ENCODE measurements at places on chromosomes 2 and 18. TPM values are rescaled to one million over a fixed set of nuclear protein-coding genes. Genes with fewer than 3 reads are reported as not detected.

TEX44 gene
- not detected for total RNA-seq

SGPP2 gene
- 0.20 TPM for total RNA-seq

BMP10 gene
- total RNA-seq: not detected

ANKRD62 gene
- not detected for total RNA-seq

TEX51 gene
- total RNA-seq: not detected

OXER1 gene
- 0.43 TPM for total RNA-seq

RGPD6 gene
- total RNA-seq: 20.3 TPM

SERPINB3 gene
- not detected for total RNA-seq

CHRNG gene
- not detected for total RNA-seq

POTEE gene
- total RNA-seq: 0.79 TPM

DNA sequence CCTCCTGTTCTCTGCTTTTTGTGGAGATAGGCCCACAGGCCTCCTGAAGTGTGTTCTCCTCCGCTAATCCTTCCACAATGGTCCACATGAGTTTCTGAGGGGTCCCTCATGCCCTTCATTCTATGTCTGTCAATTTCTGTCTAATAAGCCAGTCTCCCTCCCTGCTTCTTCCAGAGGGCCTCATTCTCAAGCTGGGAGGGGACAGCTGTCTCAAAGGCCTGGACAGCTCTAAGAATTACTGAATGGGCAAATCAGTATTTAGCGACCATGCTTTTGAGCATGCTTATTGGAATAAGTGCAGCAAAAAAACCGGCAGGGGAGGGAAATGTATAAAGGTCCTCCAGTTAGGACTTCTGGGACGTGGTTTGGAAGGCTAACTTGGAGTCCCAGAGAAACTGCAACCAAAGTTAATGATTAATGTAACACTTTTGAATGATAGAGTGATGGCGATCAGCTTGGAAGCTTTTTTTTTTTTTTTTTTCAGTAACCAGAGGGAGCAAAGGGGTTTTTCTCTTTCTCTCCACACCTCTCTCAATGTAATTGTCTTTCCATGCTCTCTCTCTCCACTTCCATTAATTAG lies 890.7 kb upstream of the POU3F3 start:
- no peak for DNase-seq
- H3K27me3 ChIP-seq: no peaks in the 10 kb centered on the region
- H3K4me1 ChIP-seq: no peaks in the 10 kb centered on the region

DNA sequence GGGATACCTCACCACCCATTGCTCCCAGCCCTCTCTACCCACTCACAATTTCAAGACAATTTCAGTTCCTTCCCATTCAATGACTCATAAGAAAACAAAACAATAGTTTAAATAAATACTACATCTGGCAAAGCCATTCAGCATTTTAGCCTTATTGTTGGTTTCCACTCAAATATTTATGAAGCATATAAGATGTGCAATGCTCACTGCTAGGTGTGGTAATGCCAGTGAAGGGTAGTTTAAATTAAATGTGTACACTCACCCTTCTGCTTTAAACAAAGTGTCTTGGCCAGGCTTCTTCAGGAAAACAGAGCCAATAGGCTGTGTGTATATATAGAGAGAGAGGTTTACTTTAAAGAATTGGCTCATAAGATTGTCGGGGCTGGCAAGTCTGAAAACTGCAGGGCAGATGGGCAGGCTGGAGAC lies 37.0 kb downstream of the INO80C start:
- peaks cover 42% of the 10 kb centered on the region for H3K4me1 ChIP-seq
- H3K4me3 ChIP-seq: no peak overlapping the region
- peak overlapping the region; percentile 7 for H3K27ac ChIP-seq
- H3K27me3 ChIP-seq: no peaks in the 10 kb centered on the region
- DNase-seq: peak; percentile 27

GRCh38 chr2:231104115-231104713 lies 20.6 kb downstream of the HTR2B start:
- no peaks in the 10 kb centered on the region for H3K27me3 ChIP-seq
- H3K4me3 ChIP-seq: no peak overlapping the region
- peaks cover 23% of the 10 kb centered on the region for H3K36me3 ChIP-seq
- peak; percentile 33 for DNase-seq
- H3K4me1 ChIP-seq: no peaks in the 10 kb centered on the region

DNA sequence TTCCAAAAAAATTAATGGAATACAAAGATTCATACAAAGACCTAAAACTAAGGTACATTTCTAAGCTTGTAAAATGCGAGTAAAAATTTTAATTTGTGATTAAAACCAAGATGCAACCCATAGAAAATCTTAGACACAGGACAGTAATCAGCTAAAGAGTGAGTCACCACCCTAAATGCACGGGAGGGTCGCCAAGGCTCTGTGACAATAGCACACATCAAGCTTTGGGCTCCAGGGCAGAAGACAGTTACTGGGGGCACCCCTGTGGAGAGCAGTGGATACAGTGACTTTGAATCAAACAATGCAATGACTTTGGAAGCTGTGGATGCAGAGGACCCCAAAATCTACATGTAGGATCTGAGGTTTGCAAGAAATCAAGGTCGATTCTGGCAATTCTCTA lies 7.5 kb downstream of the FLACC1 start:
- no peak for DNase-seq
- no peak overlapping the region for H3K4me3 ChIP-seq
- H3K27ac ChIP-seq: no peak overlapping the region
- H3K27me3 ChIP-seq: no peaks in the 10 kb centered on the region
- no peaks in the 10 kb centered on the region for H3K36me3 ChIP-seq

- no peak for DNase-seq
- peaks cover 14% of the 10 kb centered on the region for H3K4me1 ChIP-seq
- no peaks in the 10 kb centered on the region for H3K36me3 ChIP-seq
- H3K4me3 ChIP-seq: no peak overlapping the region
Observed at GRCh38 chr2:232892843-232893242, 22.8 kb downstream of the SNORC start.

DNA sequence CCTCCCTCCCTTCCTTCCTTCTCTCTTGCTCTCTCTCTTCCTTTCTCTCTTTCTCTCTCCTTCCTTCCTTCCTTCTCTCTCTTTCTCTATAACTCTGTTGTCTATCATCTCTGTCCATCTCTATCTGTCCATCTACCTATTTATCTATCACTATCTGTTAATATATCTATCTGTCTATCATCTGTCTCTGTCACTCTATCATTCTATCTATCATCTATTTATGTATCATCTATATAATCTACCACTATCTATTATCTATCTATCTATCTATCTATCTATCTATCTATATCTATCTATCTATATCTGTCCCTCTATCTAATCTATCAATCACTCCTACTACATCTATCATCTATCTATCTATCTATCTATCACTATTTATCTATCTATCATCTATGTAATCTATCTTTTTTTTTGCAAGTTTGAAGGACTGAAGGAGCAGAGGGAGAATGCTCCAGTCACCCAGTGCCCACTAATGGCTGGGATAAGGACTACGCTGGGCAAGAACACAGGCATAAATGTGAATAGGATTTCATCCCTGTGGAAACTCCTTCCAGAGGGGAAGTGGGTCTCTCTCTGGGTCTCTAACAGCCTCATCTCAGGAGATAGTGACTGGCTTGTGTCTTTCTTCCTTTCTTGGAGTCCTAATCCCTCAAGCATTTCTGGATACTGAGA lies 427.0 kb downstream of the LPIN1 start:
- no peaks in the 10 kb centered on the region for H3K27me3 ChIP-seq
- no peak overlapping the region for H3K27ac ChIP-seq
- no peaks in the 10 kb centered on the region for H3K36me3 ChIP-seq
- no peak overlapping the region for H3K4me3 ChIP-seq

- H3K27ac ChIP-seq: no peak overlapping the region
- DNase-seq: peak; percentile 20
- no peak overlapping the region for H3K4me3 ChIP-seq
- H3K4me1 ChIP-seq: no peaks in the 10 kb centered on the region
- H3K36me3 ChIP-seq: no peaks in the 10 kb centered on the region
Observed at GRCh38 chr2:179655627-179656026, 205.8 kb downstream of the ZNF385B start.

DNA sequence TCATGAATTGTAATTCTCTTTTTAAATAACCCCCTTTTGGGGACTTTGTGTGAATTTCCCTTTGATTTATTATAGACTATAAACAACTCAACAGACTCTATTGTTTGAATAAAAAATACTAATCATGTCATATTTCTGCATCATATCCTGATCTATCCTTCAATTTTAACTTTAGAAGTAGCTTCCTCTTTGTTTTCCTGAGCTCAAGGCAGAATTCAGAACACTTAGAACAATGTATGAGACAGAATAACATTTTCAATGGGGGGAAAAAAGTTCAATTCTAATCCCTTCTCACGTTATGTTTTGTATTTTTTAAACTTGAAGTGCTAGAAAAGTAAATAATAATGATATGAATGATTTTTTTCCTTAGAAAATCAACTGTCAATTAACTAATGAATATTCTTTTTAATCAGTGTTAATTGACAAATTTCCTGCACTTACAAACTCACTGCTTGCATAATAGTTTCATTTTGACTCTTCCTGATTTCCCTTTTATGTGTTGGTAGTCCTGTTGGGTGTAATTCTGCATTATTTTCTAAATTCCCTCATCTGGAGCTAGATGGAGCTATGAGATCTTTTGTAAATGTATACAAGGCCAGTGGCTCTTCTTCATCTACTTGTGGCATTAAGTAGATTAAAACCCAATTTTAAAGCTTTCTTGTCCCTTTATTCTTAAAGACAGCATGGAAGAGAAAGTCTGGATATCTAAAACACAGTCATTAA lies 326.1 kb downstream of the PARD3B start:
- H3K27ac ChIP-seq: no peak overlapping the region
- DNase-seq: peak; percentile 30
- H3K27me3 ChIP-seq: no peaks in the 10 kb centered on the region
- no peaks in the 10 kb centered on the region for H3K4me1 ChIP-seq
- no peak overlapping the region for H3K4me3 ChIP-seq

DNA sequence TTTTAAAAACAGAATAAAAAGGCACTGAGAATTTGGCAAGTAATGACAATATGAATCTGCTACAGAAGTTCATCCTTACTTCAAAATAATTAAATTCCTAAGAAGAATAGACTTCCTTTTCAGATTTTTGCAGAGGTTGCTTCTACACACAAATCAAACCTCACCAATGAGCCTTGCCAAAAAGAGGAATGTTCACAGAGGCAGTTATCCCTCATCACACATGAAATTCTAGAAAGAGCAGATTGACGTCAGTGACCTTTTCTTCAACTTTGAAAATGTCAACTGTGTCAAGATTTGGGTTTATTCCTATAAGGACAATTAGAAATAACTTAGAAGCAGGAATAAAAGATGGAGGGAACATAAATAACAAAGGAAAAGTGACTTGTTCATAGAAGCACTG lies 64.6 kb downstream of the MBD2 start:
- no peak overlapping the region for H3K27ac ChIP-seq
- H3K27me3 ChIP-seq: no peaks in the 10 kb centered on the region
- H3K36me3 ChIP-seq: peaks cover 24% of the 10 kb centered on the region
- DNase-seq: no peak
- peaks cover 19% of the 10 kb centered on the region for H3K4me1 ChIP-seq

- peaks cover 10% of the 10 kb centered on the region for H3K36me3 ChIP-seq
- H3K4me1 ChIP-seq: peaks cover 4% of the 10 kb centered on the region
- peak; percentile 47 for DNase-seq
- H3K27ac ChIP-seq: peak within 1 kb of the TSS; percentile 60
- H3K27me3 ChIP-seq: no peaks in the 10 kb centered on the region
Observed at GRCh38 chr18:657311-658000, at the start of gene TYMS. TSS of gene TYMS (plus strand) at chr18:657653. CDS start at chr18:657743, 90 bp downstream.

DNA sequence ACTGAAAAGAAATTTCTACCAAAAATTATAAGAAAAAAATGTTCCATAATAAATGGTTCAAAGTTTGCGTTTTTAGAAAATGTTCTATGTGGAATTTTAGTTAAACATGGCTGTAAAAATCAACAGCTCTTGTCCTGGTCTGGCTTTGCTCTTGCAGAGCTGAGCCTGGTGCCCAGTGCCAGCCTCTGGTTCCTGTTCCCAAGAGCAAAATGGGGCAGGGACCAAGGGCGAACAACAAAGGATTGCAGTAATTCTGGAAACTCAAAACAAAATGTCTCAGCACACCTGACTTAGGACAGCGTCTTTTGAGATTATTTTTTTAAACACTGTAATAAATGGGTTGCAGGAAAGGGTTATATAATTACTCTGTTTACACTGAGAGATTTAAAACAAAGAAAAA lies 174.7 kb downstream of the ANAPC1 start:
- no peak overlapping the region for H3K4me3 ChIP-seq
- H3K36me3 ChIP-seq: no peaks in the 10 kb centered on the region
- no peak for DNase-seq
- H3K27ac ChIP-seq: no peak overlapping the region
- H3K4me1 ChIP-seq: peaks cover 20% of the 10 kb centered on the region

- H3K27me3 ChIP-seq: no peaks in the 10 kb centered on the region
- H3K4me3 ChIP-seq: no peak overlapping the region
- DNase-seq: no peak
- no peak overlapping the region for H3K27ac ChIP-seq
Observed at GRCh38 chr2:5057891-5058351, 634.3 kb upstream of the SOX11 start.

DNA sequence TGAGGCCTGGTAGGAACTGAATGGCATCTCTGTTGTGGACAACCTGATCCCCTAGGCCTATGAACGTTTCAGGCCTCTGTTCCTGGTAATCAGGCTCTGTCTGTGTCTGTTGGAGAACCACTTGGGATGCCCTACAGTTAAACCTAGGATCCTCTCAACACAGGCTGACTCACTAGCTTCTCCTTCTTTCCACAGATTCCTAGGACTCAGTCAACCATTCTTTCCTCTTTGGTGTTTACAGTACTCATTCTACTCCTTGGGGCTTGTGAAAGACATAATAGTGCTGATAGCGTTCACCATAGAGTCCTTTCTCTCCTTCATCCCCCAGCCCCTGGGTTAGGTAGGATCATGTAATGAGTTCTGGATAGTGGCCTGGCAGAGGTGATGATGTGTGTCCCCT lies 544.3 kb downstream of the METTL4 start:
- H3K27me3 ChIP-seq: no peaks in the 10 kb centered on the region
- H3K4me3 ChIP-seq: no peak overlapping the region
- no peaks in the 10 kb centered on the region for H3K36me3 ChIP-seq
- peak; percentile 19 for DNase-seq
- no peaks in the 10 kb centered on the region for H3K4me1 ChIP-seq

- no peak for DNase-seq
- H3K36me3 ChIP-seq: no peaks in the 10 kb centered on the region
- H3K27me3 ChIP-seq: no peaks in the 10 kb centered on the region
- no peak overlapping the region for H3K4me3 ChIP-seq
- H3K4me1 ChIP-seq: no peaks in the 10 kb centered on the region
Observed at GRCh38 chr2:46050027-46050426, 247.2 kb upstream of the EPAS1 start.

GRCh38 chr18:57951999-57952774 lies 91.8 kb upstream of the NEDD4L start:
- no peak overlapping the region for H3K4me3 ChIP-seq
- no peak for DNase-seq
- no peaks in the 10 kb centered on the region for H3K36me3 ChIP-seq
- no peak overlapping the region for H3K27ac ChIP-seq
- peaks cover 5% of the 10 kb centered on the region for H3K27me3 ChIP-seq

GRCh38 chr2:200310545-200310971 lies 4.1 kb downstream of the SPATS2L start:
- H3K4me1 ChIP-seq: peaks cover 24% of the 10 kb centered on the region
- H3K36me3 ChIP-seq: peaks cover 3% of the 10 kb centered on the region
- peak overlapping the region; percentile 9 for H3K4me3 ChIP-seq
- no peaks in the 10 kb centered on the region for H3K27me3 ChIP-seq

GRCh38 chr2:42742740-42743658 lies 20.9 kb downstream of the OXER1 start:
- no peak overlapping the region for H3K27ac ChIP-seq
- no peaks in the 10 kb centered on the region for H3K4me1 ChIP-seq
- H3K27me3 ChIP-seq: no peaks in the 10 kb centered on the region
- no peaks in the 10 kb centered on the region for H3K36me3 ChIP-seq
